ENCODE measurements at places on chromosomes 2 and 18.

GRCh38 chr2:129805899-129806298 is 173.6 kb upstream of the RAB6C start:
- DNase-seq, result no peak

- no peak for DNase-seq
Measured at GRCh38 chr18:39784541-39784940, 2170.5 kb upstream of the PIK3C3 start.

- no peak for DNase-seq
Measured at GRCh38 chr2:6923319-6923718, 6.1 kb downstream of the RNF144A start.

GRCh38 chr2:164952057-164952702 is 3.1 kb downstream of the SLC38A11 start:
- DNase-seq, result no peak

DNA sequence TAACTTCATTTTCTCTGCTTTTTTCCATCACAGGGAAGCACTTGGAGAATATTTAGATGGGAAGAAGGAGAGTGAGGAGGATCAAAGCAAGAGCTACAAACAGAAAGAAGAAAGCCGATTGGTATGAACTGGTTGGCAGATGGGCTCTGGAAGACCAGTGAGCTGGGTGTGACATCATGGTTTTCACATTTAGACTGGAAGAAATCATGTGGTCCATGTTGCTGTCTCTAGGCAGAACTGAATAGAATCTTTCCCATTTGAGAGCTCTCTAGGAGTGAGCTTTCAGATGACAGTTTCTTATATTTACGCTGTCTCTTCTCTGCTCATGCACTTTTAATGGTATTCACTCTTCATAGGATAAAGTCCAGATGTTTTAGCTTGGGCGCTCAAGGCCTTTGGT is 12.6 kb downstream of the DRC1 start:
- DNase-seq, result no peak

DNA sequence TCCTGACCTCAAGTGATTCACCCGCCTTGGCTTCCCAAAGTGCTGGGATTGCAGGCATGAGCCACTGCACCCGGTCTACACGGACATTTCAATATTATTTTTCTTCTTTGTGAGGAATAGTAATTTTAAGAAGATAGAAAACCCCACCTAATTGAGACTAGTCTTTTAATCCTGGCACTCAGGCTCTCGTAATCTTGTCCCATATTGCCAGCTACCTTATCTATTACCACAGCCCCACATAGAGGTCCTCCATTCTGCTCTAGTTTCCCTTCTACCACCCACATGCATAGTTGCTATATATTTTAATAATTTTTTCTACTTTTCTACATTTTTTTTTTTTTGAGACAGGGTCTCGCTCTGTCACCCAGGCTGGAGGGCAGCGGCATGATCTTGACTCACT is 9.5 kb upstream of the USP14 start:
- DNase-seq, result no peak

- no peak for DNase-seq
Measured at GRCh38 chr2:188291617-188292347, at the start of gene GULP1. TSS of gene GULP1 (plus strand) at chr2:188291874. CDS start at chr2:188477703, 185,829 bp downstream.

DNA sequence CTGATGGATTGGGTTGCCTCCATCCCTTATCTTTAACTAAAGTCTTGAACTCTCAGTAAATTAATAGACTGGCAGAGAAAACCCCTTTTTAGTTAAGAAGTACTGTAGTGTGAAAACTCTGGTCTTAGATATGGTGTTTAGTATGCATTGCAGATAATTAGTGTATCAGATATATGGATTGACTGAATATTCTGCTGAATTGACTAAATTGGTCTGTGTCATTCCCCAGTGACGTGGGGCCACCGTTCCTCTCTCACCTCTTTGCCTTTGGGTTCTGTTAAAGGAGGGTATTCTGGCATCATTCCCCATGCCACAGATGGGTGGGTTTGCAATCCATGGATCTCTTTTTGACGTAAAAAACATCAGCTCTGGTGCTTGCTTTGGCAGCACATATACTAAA is 67.1 kb upstream of the XPO1 start:
- DNase-seq, result no peak

- DNase-seq, result no peak
Measured at GRCh38 chr2:96946060-96946459, 40.3 kb downstream of the FAM178B start.

GRCh38 chr18:22563164-22563583 is 145.5 kb upstream of the CTAGE1 start:
- peak; percentile 81 for DNase-seq

GRCh38 chr2:68824831-68825230 is 46.4 kb downstream of the BMP10 start:
- no peak for DNase-seq

DNA sequence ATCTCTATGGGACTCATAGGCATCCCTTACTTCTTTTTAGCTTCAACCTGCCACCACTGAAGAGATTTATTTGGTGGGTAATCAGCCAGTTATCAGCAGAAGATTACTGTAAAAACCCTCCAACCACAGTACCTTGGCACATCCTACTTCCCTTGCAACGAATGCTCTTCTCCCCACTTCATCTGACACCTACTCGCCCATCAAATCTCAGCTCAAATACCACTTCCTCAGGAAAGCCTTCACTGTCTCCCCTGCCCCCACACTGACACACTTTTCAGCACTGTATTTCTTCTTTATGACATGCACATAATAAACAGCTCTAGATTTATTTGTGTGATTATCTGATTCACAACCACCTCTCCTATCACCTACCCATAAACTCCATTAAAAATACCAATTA is 3.1 kb downstream of the KDSR start:
- no peak for DNase-seq

- no peak for DNase-seq
Measured at GRCh38 chr2:26395394-26395793, 6.3 kb upstream of the DRC1 start.

DNA sequence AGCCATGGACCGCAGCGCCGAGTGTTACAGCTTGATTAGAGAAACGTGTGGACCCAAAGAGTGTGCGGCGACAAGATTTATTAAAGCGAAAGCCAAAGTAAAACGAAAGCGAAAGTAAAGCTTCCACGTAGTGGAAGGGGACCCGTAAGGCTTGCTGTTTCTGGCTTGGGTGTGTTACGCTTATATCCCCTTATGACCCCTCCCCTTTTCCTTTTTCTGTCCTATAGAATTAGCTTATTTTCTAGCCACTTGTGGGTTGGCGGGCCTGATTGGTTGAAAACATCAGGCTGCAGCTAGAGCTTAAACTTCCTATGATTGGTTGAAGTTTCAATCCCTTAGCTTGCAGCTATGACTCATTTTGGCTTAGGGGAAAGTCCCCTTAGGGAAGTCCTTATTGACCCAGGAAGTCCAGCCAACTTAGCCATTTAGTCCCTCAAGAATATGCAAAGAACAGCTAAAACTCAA is 969.7 kb downstream of the DCDC2C start:
- DNase-seq, result peak; percentile 13

DNA sequence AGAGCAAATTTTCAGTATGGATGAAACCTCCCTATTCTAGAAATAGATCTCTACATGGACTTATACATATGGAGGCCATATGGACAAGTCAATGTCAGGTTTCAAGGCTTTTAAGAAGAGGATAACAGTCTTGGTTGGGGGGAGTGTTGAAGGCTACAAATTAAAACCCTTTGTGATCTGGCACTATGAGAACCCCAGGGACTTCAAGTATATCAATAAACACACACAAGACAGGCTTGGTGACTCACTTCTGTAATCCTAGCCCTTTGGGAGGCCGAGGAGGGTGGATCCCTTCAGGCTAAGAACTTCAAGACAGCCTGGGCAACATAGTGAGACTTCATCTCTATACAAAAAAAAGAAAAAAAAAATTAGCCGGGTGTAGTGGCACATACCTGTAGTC is 127.2 kb upstream of the SP5 start:
- DNase-seq, result no peak

DNA sequence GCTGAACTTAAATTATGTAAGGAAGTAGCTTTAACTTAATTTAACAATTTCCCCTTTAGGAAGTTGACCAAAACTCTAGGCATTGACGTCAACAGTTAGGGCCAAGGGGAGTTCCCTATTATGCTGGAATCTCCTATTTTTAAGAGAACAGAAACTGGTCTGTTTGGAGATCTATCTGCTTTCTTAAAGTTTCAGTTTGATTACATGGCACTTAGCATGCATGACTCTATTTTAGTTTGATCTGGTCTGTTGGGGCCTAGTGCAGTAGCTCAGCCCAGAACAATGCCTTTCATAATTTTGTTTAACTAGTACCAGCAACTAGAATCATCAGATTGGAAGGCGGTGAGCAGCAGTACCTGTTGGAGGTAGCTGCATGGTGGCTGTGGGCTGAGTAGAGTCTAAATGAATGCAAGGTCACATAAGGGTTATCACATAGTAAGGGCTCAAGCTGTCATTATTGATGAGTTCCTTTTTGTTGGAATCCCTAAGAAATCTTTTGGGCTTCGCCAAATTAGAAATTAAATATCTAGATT is 60.5 kb upstream of the ZNG1B start:
- no peak for DNase-seq

DNA sequence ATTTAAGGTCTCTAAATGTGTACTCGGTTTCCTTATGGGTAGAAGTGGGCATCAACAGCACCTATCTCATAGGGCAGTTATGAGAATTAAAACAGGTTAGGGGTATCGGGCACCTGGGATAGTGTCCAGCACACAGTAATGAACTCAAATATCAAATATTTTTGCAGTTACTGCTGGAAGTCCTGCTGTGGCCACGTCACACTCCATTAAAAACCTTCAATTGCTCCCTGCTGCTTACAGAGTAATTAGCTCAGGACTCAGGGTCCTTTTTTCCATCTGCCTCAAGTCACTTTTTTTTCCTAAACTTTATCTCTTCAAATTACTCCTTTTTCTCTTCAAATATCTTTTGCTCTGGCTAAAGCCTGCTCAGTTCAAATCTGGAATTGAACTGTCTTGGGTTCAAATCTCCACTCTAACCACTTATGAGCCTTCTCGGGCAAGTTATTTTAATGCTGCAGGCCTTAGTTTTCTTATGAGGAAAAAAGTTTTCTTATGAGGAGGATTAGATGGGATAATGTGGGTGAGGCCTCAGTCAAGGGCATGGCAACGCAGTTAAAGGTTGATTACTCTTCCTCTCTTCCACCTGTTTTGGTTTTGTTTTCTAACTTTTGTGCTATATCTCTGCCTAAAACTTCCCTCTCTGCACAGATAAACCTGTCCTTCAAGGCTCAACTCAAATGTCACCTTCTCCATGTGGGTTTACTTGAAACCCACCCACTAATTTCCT is 36.6 kb downstream of the SPRED2 start:
- no peak for DNase-seq

- no peak for DNase-seq
Measured at GRCh38 chr2:181152226-181152625, 171.8 kb downstream of the UBE2E3 start.

GRCh38 chr18:2963048-2963447 is 49.9 kb downstream of the LPIN2 start:
- no peak for DNase-seq

GRCh38 chr2:40512256-40512655 is 60.4 kb upstream of the SLC8A1 start:
- no peak for DNase-seq

- DNase-seq, result no peak
Measured at GRCh38 chr2:151630372-151630771, 103.9 kb downstream of the NEB start.

GRCh38 chr2:72848436-72849137 is 22.8 kb upstream of the EXOC6B start:
- DNase-seq, result no peak

DNA sequence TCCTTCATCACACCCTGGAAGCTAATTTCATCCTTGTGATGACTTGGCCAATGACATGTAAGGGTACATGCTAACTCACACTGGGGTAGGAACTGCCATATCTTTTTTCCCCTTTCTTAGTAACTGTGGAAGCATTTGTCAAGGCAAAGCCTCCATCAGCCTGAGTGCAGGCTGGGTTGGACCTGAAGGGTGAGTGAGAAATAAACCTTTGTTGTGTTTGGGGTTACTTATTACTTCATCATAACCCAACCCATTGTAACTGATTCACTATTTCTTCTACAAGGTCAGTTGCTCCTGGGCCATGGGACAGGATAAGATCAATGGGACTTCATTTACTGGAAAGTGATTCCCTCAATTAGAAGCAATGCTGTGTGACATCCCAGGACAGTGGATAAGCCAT is 108.4 kb downstream of the COL6A3 start:
- DNase-seq, result no peak

DNA sequence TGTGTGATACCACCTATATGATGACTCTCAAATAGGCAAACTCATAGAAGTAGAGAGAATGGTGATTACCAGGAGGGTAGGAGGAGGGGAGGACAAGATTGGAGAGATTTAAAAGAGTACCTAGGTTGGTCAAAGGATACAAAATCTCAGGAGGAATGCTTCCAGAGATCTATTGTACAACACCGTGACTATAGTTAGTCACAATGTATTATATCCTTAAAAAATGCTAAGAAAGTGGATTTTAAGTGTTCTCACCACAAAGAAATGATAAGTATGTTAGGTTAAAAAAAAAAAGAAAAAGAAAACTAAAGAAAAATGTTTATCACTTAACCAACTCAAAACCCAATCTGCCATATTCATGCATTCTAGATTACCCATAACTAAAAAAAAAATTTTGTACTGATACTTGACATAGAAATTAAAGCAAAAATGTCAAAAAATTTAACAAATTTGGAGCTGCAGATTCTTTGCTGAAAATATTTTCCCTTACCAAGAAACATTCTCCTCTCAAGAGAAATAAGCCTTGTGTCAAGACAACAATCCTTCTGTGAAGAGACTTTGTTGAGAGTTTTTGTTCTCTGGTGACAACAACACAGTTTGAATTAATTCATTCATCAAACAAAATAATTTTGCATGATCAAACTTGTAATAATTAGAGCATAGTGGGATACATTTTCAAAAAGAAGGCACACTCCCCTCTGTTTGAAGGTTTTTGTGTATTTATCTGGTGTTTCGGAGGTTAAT is 213.1 kb downstream of the DNER start:
- no peak for DNase-seq
